ENCODE measurements at places on chromosomes 16 and 17. TPM values are rescaled to one million over a fixed set of nuclear protein-coding genes. Genes with fewer than 3 reads are reported as not detected.

KRTAP3-1 gene
- not detected for total RNA-seq

MMD gene
- 26.9 TPM for total RNA-seq

DNA sequence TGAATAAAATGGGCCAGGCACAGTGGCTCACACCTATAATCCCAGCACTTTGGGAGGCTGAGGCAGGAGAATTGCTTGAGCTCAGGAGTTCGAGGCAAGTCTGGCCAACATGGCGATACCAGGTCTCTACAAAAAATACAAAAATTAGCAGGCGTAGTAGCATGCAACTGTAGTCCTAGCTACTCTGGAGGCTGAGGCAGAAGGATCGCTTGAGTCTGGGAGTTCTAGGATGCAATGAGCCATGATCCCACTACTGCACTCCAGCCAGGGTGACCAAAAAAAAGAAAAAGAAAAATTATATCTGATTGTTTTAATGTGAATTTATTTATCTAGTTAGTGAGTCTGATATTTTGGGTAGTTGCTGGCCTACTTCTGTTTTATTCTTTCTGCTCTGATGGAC is 7.0 kb downstream of the IL34 start:
- no peak for DNase-seq

GRCh38 chr17:1475321-1475854 is 17.1 kb downstream of the MYO1C start:
- DNase-seq: no peak

GRCh38 chr17:16287563-16288027 is 65.7 kb downstream of the CENPV start:
- peak; percentile 30 for DNase-seq

DNA sequence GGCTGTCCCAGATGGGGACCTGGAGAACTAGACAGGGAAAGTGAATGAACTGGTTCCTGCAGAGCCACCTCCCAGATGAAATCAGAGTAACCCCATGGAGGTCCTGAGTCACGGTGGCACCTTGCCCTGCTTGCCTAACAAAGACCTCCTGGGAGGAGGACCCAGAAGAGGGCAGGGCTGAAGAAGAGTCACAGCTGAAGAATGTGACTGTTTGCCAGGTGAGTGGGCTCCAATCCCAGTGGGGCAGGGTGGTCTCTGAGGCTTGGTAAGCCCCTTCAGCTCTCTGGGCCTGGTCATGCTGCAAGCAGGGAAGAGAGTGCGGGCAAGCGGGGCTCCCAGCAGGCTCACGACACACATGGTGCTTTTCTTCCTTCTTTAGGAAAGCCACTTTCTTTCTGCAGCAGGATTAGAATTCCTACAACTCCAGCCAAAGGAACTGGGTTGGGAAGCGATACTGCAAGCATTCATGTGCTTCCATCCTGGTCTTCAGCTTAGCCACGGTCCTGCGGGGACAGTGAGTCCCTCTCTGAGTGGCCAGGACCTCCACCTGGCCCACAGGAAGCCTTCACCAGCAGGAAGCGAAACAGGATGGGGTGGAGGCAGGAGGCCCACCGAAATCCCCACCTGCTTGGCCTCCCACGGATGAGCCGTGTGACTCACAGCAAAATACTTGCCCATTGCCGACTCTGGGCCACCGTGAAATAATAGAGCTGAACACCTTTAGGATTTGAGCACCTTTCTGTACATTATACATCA is 4.3 kb downstream of the C16orf74 start:
- no peak for DNase-seq

DNA sequence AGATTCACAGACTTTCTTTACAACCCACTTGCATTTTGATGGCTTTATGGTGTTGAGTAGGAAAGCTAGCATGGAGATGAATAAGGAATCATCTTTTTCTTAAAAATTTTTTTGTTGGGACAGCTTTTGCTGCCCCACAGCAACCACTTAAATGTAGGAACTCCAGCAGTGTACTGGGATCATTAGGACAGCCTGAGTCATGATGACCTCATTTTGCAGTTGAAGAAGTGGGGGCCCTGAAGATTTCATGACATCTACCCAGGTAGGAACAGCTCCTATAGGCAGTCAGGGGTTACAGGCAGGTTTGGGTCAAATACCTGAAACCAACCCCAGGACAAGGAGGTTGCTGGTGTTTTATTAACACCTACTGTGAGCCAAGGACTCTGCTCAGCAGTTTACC is 2.1 kb downstream of the METTL22 start:
- DNase-seq: no peak

- no peak for DNase-seq
Measured at GRCh38 chr16:82091241-82091640, 56.2 kb downstream of the HSD17B2 start.

DNA sequence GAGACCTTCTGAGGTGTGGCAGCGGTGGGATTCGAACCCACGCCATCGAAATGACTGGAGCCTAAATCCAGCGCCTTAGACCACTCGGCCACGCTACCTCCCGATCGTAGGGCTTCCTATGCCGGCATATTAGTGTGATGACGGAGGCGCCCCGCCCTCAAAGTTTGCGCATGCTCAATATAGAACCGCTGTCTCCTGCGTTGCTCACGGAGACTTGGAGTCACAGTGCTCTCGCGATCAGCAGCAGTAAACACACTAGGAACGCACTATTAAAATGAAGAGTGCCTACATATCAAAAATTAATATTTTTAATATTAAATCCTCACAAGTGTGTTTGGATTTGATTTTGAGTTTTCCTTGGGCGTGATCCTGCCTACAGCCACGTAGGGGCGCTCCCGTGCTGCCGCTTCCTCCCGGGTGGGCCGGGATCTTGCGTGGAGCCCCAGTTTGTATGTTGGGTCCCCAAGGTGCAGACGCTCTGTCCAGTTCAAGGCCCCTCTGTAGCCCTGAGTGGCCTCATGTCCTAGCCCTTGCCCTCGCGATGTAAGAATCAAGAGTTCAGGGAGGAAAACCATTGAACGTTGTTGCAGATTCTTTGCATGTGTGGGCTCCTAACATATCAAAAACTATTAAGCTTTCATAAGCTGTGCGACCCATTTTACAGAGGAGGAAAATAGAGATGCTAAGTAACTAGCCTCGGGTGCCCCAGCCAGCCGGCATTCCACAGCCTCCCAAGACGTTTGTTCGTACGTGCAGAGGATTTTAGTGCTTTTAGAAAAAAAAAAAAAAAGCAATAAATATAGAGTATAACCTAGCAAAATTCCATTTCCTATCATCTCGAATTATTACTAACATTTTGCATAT is 10.2 kb upstream of the EEF2K start:
- peak; percentile 92 for DNase-seq

Measured in Panc1 (cell line).